ENCODE measurements at places on chromosomes 4 and X. TPM values are rescaled to one million over a fixed set of nuclear protein-coding genes. Genes with fewer than 3 reads are reported as not detected.

The TCP11X2 gene
- not detected for total RNA-seq

The ZNF280C gene
- 2.8 TPM for total RNA-seq

The MRPS18C gene
- total RNA-seq: 20.5 TPM

The LNX1 gene
- 13.5 TPM for total RNA-seq

The GPM6B gene
- 0.11 TPM for total RNA-seq
